Spinal cord (tissue), 10 donors: ENCODE measurements at places on chromosomes 5 and 9.

GRCh38 chr5:66344544-66344943, 200.4 kb downstream of the SREK1 start:
- no peak for DNase-seq

GRCh38 chr5:65126542-65127069, 355.1 kb downstream of the ADAMTS6 start:
- no peak for DNase-seq

DNA sequence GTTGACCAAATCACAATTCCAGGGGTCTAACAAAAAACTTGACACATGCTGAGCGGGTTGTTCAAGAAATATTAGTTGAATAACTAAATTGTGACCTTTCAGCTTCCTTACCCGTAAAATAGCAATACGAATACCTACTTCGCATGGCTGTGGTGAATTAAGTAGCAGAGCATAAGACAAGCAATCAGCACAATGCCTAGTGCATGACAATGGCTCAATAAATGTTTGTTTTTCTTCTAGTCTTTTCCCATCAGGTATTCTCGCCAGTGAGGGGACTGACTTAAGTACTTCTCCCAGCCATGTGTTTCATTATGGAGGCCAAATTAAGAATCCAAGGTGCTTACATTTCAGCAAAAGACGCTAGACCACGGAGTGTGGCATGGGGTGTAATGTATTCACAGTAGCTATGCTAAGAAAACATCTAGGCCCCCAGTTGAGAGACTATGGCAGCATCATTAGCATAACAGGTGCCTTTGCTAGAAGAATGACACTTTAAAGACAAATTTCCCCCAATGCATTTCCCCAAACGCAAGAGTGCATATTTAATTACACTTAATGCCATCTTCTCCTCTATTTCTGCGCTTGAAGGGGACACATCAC, 145.9 kb downstream of the ASTN2 start:
- peak; percentile 54 for DNase-seq

DNA sequence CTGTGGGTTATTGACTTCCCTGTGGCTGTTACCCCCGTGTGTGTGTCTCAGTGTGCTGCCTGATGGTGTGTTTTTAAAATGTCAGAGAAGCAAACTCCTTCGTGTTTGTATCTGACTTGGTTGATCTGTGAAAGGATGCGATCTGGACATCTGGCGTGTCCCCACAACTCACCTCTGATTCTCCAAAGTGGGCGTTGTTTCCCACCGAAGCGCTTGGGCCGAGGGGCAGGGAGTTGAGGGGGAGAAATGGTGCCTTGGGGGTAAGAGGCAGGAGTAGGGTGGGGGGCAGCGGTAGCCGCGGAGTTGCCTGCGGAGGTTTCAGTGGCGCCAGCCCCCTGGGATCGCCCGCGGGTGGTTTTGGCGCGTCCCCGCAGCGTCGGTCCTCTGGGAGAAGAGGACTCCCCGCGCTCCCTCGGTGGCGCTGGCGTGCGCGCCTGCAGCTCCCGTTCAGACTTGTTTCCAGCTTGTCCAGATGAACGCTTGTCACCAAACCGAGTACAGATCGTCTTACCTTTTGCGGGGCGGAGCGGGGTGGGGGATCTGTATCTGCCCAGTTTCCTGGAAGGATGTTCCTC, 1.1 kb downstream of the MAST4 start:
- peak; percentile 33 for DNase-seq

DNA sequence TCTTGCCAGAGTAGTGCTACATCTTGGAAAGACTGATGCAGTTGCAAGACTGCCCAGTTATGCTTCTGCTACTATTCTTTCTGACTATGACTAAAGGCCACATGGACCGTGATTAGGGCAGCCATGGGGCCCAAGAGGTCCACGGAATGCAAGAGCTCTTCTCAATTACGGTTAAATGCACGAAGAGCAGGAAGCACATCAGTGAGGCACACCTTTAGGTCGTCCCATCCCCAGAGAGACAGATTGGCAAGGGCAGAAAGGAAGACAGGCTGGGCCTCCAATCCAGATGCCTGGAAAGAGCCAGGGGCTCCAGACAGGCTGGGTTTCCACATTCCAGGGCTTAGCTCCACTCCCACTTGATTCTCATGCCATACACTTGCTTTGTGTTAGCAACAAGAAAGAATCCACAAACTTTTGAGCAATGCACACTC, 132.3 kb upstream of the SLIT3 start:
- no peak for DNase-seq

GRCh38 chr9:21770871-21771560, 31.4 kb upstream of the MTAP start:
- no peak for DNase-seq

GRCh38 chr5:171367424-171368370, 20.0 kb upstream of the NPM1 start:
- no peak for DNase-seq

DNA sequence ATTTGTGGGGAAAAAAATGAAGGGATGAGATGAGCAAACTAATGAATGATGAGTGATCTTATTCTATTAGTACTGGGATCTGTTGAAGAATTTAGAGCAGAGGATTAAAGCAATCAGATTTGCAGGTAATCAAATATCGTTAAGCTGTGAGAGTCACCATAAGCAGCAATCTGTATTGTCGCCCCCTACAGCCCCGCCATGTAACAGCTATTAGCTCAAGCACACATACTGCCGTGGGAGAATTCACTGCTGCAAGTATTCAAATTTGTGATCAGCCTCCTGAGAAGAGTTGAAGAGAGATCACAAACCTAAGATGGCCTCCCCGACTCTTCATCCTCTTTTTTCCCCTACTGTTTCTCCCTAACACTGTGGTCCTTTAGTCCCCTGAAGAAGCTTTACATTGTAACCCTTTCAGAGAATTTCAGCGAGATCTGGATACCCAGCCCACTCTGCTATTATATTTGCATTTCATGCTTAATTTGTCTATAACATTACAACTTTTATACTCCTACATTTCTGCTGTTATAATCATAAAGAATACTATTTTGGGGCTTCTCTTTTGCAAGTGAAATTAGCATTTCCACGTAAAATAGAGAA, 28.5 kb upstream of the PHF24 start:
- no peak for DNase-seq

DNA sequence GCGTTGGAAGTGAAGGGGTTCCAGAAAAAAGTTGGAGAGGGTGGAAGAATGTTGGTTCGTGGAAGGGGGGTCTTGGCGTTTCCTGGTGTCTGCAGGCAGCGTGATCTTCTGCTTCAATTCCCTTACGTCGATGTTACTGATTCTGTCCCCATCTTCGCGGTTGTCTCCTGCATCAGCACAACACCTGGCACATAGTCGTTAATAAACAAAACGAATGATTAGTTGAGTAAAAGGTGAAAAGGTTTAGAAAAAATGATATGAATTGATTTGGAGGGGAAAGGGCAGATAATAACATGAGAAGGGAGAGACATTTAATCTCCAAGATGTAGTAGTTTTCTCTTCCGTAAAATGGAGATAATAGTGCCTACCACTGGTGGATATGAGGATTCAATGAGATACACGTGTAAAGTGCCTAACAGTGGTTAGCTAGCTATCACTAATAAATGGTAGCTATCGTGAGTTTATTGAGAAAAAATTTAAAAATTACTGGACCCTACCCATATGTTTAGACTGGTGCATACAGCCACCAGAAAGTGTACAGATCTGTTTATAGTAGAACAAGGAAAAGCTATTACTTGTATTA, 556 bp downstream of the MTREX start:
- no peak for DNase-seq

DNA sequence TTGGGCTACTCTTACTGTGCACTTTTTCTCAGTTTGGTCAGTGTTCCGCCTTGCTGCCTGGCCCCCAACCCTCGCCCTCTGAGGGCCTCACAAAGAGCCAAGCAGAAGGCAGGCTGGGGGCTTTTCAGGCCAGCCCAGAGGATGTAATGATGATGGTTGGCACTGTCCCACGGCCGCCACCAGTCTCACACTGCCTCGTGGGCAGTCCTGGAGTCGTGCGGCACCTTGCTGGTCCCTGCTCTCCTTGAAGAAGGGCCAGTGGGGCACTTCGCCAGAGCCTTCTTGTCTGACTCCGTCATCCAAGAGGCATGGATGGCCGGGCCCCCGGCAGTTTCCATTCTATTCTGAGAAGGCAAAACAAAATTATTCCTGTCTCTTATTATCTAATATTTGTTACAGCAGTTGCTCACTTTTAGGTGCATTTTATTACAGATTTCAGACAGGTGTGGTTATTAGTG, 21.0 kb downstream of the TENT4A start:
- DNase-seq = no peak

DNA sequence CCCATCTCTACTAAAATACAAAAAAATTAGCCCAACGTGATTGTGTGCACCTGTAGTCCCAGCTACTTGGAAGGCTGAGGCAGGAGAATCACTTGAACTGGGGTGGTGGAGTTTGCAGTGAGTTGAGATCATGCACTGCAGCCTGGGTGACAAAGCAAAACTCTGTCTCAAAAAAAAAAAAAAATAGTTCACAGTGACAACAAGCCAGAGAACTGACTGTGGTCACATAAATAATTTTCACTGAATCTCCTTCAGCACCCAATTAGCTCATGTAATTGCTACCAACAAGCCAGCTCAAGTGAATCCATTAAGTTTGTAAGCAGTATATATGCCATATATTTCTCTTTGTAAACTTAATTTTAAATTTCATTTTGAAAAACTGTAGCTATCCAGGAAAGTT, 14.5 kb upstream of the AFAP1L1 start:
- no peak for DNase-seq

GRCh38 chr5:168308976-168309598, 17.6 kb downstream of the WWC1 start:
- no peak for DNase-seq

GRCh38 chr9:89177012-89177943, 1.3 kb downstream of the SHC3 start:
- peak; percentile 76 for DNase-seq

DNA sequence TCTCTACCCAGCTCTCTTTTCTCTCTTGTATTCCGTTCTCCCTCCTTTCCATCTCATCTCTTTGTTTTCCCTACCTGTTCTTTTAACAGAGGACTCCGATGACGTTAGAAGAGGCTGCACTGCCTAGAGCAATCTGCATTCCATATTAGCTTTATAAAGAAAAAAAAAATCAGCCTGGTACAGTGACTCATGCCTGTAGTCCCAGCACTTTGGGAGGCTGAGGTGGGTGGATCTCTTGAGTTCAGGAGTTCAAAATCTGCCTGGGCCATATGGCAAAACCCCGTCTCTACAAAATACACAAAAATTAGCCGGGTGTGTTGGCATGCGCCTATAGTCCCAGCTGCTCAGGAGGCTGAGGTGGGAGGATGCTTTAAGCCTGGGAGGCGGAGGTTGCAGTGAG, 49.0 kb downstream of the DAPK1 start:
- DNase-seq = no peak

DNA sequence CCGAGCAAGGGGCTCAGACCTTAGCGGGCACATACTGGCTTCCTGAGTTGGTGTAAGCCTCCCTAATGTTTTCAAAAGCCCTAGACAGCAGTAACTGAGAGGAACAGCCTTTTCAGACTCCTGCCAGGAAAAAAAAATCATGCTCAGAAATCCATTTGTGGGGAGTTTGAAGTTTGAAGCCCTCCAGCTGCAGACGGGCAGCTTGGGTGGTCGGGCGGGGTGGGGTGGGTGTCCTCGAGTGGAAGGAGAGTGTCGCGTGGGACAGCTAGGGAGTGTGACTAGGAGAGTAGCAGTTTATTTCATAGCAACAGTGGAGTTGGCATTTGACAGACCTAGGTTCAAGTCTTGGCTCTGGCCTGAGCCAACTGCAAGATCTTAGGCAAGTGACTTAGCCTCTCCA, 90.7 kb upstream of the PITX1 start:
- DNase-seq = no peak

GRCh38 chr5:73901455-73901854, 275.5 kb downstream of the ARHGEF28 start:
- no peak for DNase-seq

DNA sequence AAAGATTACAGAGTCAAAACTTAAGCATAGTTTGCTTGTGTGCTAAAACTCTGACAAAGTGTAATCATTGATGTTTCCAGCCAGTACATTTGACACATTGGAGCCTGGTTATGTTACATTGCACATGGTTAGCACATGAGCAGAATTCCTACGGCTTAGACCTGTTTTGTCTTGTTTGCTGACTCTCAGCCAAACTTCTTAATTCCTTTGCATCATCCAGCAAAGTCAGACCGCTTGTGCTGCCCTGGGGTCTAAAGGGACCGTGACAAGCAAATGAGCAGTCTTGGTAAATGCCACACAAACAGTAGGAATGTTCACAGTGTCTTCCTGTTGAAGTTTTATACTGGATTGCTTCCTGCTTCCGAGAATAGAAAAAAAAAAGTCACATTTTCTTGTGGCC, 72.0 kb upstream of the ENTREP1 start:
- DNase-seq = no peak

DNA sequence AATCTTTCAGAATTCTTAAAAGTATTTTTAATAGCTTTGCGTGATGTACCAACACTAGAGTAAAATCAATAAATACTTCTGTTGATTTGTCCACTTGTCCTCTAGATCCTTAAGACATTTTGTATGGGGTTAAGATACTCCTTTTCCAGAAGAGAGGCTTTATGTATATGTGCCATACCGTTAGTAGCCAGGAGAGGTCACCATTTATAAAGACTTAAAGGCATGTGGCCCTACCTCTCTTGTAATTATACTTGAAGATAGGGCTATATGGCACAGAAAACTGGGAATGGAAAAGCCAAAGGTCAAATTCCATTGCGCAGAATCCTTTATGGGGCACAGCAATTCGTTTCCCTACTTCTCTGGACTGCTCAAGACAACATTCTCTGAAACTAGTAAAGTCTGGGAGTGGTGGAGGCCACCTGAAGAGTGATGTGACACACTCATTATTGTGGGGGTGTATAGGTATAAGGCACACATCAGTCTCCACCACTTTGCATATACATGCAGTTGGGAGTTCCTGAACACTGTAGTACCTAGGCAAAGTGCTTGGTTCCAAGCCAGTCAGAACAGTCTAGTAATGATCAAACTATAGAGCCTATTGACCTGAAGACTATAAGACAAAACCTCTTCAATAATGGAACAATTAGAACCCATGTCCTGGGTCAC, 140.1 kb upstream of the FBXL17 start:
- DNase-seq = no peak

DNA sequence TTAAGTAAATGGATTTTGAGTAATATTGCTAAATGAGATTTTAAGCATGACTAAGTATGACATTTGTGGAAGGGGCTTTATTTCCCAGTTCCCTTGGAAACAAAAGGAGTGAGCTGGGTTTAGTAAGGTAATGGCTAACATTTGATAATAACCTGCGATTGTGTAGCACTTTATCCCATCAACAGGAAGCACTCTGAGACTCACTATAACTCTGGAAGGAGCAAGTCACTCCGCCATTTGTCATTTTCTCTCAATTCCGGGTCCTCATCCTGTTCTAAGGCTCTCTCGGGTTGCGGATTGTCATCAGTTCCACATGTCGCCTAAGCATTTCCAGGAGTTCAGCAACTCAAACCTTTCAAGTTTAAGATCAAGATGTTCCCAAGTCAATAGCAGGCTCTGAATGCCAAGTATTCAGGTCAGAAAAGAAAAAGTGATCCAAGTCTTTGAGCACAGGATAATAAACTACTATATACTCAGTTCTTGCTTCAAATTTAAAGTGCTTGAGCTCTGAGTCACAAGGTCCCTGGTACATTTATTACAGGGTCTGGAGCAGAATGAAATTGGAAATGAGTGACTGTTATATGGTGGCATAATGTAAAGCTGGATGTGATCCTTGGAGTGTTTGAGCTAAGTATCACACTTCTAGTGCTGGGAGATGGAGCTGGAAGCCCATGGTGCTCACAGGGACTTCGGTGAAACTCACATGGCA, 39.3 kb downstream of the CAPSL start:
- DNase-seq = no peak
